Right kidney (tissue), 9 donors: ENCODE measurements at places on chromosomes 11 and 22.

DNA sequence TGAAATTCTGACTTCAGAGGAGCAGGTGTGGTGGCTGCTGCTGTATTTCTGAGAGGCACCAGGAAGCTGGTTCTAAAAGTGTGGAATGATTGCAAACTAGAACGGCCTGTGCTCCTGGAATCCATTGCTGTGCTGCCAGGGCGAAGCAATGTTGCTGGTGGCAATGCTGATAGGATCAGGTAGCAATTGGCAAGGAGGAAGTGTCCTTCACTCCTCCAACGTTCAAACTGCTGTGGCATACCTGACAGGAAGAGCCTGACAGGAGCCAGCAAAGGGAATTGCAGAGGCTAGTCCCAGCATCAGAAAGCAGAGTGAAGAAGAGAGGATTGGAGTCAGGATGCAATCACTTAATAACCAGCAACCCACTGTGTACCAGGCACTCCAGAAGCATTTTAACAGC is 118.2 kb downstream of the FAR1 start:
- no peak for DNase-seq

GRCh38 chr22:27616033-27616432 is 185.5 kb downstream of the MN1 start:
- DNase-seq: no peak

DNA sequence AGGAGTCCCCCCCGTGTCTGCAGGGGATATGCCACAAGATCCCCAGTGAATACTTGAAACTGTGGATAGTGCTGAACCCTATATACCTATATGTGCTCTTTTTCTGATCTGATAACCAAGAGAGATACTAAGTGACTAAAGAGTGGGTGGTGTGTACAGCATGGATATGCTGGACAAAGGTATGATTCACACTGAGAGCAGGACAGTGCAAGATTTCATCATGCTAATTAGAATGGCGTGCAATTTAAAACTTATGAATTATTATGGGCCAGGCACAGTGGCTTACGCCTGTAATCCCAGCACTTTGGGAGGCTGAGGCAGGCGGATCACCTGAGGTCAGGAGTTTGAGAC is 90.2 kb upstream of the ALKBH3 start:
- DNase-seq: no peak

DNA sequence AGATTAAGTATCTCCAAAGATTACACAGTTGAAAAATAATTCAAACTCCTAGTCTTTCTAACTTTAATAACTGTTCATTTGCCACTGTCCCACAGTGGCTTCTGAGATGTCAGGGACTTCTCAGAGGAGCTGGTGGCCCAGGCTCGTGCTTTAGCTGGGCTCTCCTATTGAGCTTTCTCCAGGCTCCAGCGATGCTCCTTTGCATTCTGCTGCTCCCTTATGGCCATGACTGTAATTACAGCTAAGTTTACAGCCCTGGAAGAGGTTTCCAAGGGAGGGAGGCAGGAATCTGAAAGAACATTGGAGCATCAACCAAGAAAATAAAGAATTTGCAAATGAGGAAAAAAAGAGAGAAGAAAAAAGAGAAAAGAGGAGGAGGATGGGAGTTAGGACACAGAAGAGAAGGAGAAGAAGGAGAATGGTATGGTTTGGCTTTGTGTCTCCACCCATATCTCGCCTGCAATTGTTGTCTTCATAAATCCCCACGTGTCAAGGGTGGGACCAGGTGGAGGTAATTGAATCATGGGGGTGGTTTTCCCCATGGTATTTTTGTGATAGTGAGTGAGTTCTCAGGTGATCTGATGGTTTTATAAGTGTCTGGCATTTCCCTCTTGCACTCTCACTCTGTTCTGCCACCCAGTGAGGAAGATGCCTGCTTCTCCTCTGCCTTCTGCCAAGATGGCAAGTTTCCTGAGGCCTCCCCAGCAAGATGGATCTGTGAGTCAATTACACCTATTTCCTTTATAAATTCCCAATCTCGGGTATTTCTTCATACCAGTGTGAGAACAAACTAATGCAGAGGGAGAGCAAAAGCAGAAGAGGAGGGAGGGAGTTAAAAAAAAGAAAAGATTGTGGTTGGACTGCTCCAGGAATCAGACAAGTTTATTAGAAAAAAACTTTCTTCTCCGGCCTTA is 857.0 kb downstream of the KCNA4 start:
- DNase-seq: peak; percentile 16

DNA sequence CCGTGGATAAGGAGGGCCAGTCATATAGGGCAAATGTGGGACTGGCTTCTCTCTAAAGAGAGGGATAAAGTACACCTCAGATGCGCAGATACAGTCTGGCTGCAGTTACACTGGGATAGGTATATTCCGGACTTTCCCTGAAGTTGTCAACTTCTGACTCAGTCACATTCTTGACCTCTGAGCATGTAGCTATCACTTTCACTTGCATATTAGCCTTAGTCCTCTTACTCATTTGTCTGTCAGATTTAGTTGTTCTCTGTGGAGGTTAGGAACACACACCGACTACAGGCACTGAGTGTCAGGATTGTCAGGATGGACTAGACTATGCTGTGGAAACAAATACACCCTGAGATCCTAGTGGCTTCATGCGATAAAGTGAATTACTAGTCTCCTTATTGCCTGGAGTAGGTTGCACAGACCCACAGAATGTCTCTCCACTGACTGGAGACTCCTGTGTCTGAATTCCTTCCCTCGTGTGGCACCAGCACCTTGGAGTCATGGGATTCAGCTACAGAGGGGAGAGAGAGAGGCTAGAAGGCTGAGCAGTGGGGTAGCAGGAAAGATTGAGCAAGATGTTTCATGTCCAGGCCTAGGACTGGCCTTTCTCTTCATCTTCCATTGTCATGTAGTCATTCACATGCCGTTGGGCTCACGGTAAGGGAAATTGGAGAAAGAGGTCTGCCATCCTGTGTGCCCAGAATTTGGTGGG is 654.3 kb downstream of the NTM start:
- DNase-seq: no peak

GRCh38 chr22:41873391-41873790 is 40.5 kb downstream of the SREBF2 start:
- no peak for DNase-seq

GRCh38 chr22:25318081-25318823 is 98.8 kb downstream of the CRYBB2 start:
- DNase-seq: no peak

DNA sequence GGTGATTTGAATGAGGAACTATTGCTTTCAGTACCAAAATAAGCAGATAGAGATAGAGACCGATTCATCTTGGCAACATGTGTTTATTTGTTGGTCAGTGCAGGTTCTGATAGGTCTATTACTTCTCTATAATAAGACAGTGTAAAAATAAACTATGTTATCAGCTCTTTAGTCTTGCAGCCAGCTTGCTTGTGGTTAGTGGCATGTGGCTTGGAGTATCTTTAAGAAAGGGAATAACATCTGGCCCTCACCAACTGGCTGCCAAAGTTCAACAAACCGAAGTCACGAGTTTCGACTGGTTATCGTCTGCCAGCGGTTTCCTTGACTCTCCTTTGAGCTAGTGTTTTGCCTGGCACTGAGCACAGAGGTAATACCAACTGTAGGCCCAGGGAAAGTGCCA is 71.8 kb downstream of the CTTN start:
- no peak for DNase-seq

DNA sequence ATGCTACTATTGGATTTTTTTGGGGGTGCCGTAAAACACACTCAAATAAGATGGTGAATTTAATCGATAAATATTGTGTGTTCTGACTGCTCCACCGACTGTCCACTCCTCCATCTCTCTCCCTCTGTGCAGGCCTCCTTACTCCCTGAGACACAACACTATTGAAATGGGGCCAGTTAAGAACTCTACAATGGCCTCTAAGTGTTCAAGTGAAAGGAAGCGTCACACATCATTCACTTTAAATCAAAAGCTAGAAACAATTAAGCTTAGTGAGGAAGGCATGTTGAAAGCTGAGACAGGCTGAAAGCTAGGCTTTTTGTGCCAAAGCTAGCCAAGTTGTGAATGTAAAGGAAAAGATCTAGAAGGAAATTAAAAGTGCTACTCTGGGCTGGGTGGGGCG is 156.7 kb downstream of the CTTN start:
- DNase-seq: no peak

DNA sequence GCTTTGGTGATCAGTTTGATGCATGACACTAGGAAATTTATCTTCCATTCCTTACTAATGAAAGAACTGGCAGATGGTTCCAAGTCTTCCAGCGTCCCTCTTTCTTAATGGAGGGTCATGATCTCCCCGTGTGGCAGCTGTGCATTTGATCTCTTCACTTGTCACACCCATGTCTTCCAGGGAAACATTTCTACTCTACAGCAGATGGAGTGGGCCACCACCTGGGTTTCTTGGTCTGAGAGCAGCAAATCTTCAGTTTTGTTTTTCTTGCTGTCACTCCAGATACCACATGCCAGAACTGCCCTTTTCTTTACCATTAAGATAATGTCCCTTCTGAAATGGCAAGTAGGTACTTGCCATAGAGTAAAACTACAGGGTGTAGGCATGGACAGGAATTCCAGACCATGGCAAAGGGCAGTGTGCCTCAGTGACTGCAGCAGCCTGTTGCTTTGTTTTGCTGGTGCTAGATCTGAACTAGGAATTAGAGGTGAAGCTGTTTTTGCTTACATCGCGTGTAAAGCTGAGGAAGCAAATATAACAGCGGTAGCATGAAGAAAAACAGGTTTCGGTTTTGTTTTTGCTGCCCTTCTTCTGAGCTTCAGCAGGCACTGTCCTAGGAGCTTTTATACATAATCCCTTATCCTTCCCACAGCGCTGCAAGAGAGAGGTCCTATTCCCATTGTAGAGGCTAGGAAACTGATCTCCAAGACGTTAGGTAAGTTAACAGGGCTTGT is 20.7 kb upstream of the C11orf96 start:
- no peak for DNase-seq

GRCh38 chr11:8252388-8252787 is 11.3 kb downstream of the LMO1 start:
- no peak for DNase-seq

GRCh38 chr11:69664103-69664775 is 10.9 kb downstream of the LTO1 start:
- DNase-seq: no peak

GRCh38 chr22:31943206-31943977 is 943 bp upstream of the YWHAH start:
- DNase-seq: no peak

DNA sequence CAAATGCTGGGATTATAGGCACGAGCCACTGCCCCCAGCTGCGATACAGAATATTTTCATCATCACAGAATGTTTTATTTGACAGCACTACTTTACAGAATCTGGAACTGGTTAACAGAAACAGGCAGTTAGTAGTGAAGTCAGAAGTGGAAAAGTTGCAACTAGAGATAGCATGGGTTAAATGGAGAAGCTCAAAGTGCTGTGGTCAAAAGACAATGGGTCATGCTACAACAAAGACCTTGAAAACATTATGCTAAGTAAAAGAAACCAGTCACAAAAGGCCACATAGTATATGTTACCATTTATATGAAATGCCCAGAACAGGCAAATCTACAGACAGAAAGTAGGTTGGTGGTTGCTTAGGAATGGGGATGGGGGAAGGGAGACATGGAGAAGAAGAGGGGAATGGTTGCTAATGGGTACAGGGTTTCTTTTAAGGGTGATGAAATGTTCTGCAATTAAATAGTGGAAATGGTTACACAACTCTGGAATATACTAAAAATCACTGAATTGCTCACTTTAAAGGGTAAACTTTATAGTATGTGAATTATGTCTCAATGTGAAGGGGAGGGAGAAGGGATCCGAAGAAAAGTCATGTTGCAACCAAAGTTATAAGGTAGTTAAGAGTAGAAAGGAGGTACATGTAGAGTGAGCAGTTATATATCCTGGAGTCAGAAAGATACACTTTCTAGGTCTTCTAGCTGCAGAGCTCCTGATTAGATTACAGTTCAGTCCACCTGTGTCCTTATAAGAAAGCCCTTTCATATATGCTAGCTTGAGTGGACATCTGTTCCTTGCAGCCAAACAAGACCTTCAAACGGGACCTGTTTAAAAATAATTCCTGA is 46.3 kb upstream of the RAPSN start:
- no peak for DNase-seq

- no peak for DNase-seq
These were observed 86.9 kb downstream of the UBASH3B start for GRCh38 chr11:122742301-122743018.

DNA sequence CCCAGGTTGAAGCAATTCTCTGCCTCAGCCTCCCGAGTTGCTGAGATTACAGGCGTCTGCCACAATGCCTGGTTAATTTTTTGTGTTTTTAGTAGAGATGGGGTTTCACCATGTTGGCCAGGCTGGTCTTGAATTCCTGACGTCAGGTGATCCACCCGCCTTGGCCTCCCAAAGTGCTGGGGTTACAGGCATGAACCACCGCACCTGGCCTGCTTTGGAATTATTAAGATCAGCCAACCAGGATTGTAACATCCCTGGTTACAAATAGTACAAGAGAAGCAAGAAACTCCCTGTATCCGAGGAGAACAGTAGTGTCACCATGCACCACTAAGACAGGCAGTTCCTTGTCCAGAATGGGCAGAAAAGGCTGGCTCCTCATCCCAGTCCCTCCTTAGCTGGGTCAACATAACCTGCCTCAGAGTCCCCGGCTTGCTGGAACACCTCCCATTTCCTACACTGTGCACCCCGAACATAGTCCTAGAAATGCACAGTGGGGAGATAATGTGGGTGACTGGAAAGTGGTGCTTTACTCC is 77.2 kb upstream of the INCENP start:
- no peak for DNase-seq
